ENCODE measurements at places on chromosomes 5 and 9.

GRCh38 chr5:149358294-149358651, 427 bp downstream of the PCYOX1L start:
- peak; percentile 63 for DNase-seq

- no peak for DNase-seq
Measured at GRCh38 chr9:133819923-133820322, 81.8 kb upstream of the SARDH start.

GRCh38 chr9:2355697-2355983, 265.9 kb upstream of the VLDLR start:
- no peak for DNase-seq

GRCh38 chr9:77128125-77128789, 49.1 kb upstream of the VPS13A start:
- no peak for DNase-seq

DNA sequence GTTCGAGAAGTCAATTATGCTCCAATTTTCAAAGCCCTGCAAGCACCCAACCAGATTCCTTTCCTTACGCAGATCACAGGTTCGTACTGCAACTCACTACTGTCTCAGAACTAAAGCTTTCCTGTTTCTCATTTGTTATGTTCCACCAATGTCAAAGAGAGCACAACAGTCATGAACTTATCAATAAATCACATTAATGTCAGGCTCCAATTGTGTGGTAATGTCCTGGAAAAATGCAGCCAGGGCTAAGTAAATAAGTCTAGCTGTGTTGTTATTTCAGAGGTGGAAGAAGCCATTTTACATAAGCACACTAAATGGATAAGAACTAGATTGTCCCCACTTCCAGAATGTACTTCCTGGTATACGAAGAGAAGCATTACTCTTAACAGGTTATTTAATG, 488.6 kb upstream of the PTGER4 start:
- no peak for DNase-seq

- DNase-seq = no peak
Measured at GRCh38 chr9:131366761-131367401, 27.0 kb upstream of the PRRC2B start.

DNA sequence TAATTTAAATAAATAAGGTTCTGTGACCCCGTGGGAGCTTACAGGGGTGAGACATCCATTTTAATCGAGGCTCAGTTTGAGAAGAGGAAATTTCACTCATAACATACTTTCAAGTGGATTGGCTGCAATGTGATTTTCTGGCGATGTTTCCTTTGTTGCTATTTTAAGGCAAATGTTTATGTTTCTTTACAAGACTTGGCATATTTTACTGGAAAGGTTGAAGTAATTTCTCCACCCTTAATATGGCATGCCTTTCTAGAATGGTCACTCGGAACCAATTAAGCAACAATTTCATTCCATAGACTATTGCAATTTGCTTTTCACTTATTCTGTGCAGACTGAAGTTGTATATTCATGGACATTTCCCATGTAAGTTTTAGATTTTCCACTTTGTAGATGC, 438.0 kb upstream of the WWC1 start:
- no peak for DNase-seq

GRCh38 chr5:119063579-119064379, 7.1 kb upstream of the DMXL1 start:
- no peak for DNase-seq

DNA sequence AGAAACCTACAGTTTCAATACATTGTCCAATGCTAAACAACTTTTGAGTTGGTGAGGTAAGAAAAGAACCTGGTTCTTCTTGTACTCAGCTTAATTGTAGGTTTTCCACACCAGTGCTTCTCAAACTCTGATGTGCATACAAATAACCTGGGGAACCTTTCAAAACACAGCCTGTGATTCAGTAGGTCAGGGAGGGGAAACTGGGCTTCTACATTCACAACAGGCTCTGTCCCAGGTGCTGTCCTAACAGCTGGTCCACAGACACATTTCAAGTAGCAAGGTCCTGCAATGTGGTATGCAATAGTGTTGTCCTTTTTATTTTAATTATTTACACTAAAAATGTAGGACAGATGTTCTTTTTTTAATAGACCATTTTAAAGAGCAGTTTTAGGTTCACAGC, 47.4 kb upstream of the SNCAIP start:
- no peak for DNase-seq

GRCh38 chr9:69963803-69964202, 79.8 kb upstream of the MAMDC2 start:
- no peak for DNase-seq

- no peak for DNase-seq
Measured at GRCh38 chr9:129611307-129611800, 9.5 kb downstream of the C9orf50 start.

DNA sequence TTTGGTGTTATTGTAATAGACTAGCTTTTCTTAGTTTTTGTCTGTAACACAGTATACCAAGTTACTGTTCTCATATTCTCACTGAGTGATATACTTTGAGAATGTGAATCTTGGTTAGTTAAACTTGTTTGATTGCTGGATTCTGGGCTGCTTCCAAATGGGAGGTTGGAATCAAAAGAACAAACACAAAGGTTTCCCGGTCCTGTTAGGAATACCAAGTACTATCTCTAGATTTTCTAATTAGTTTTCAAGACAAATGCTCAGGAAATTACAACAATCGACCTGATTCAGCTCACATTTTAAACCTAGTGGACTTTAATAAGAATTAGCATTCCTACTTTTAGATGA, 244.3 kb downstream of the CSNK1G3 start:
- no peak for DNase-seq

DNA sequence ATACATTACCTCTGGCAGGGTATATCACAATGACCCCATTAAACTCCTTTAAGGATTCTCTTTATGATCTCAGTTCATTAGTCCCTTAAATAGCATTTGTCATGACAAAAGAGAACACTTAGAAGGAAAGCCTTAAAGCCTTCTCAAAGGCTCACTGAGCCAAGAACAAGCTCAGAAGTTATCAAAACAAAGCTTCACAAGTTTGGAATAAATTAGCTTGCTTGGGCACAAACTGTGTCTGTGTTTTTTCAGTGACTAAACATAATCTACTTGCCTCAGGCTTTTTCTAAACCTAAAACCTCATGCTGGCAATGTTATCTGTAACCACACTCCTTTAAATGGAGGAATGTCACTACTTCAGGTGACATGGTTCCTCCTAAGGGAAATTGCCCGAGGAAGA, 1114.9 kb upstream of the C9orf72 start:
- DNase-seq = no peak

DNA sequence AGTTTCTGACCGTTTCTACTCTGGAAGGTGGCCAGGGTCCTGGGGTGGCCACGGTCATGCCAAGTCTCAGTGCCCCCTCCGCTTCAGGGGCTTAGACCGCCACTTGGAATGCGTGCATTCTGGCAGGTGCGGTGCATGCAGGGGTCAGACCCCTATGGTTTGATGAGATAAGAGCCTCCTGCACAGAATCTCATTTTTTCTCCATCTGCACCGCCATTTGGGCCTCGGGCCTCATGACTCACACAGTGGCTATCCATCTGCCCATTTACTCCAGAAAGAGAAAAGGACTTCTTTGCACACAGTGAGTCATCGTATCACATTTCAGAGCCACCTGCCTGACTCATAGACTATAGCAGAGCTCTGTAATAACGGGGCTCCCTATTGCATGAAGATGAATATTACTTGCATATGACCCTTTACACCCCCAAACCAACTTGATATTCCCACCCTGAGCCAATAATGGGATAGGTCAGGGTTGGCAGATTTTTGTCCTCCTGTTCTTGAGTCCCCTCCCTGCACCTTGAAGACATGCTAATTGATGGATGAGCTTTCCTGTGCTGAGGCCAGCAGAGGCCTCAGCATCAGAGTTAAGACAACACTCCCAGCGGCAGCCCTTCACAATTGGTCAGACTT, 157.4 kb downstream of the NR3C1 start:
- DNase-seq = no peak

GRCh38 chr9:80651044-80651443, 1038.3 kb downstream of the TLE1 start:
- no peak for DNase-seq

GRCh38 chr5:138832218-138832617, 42.9 kb downstream of the LRRTM2 start:
- DNase-seq = peak; percentile 5

GRCh38 chr5:52801329-52801728, 13.6 kb downstream of the ITGA1 start:
- DNase-seq = peak; percentile 44

- no peak for DNase-seq
Measured at GRCh38 chr5:40575921-40576320, 103.8 kb upstream of the PTGER4 start.

GRCh38 chr9:128108269-128109049, 19.1 kb downstream of the PTGES2 start:
- no peak for DNase-seq

DNA sequence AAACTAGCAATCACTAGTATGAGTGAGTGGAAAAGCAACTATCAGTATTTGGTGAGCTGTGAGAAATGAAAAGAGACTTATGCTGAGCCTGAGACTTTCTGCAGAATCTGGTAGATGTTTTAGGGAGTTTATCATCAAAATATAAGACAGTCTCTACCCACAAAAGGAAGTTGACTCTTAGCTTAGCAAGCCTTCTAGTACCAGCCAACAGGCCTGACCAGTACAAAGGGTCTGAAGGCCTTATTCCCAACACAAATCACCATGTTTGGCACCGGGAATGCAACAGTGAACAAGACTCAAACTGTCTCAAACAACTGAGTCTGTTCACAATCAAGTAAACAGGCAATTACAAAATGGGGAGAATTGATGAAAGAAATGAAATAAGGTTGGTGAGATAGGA, 244.4 kb downstream of the CWC27 start:
- DNase-seq = no peak

- peak; percentile 50 for DNase-seq
Measured at GRCh38 chr9:36191290-36191645, 547 bp downstream of the CLTA start.

- DNase-seq = no peak
Measured at GRCh38 chr5:76634661-76635060, 11.5 kb upstream of the F2RL2 start.

DNA sequence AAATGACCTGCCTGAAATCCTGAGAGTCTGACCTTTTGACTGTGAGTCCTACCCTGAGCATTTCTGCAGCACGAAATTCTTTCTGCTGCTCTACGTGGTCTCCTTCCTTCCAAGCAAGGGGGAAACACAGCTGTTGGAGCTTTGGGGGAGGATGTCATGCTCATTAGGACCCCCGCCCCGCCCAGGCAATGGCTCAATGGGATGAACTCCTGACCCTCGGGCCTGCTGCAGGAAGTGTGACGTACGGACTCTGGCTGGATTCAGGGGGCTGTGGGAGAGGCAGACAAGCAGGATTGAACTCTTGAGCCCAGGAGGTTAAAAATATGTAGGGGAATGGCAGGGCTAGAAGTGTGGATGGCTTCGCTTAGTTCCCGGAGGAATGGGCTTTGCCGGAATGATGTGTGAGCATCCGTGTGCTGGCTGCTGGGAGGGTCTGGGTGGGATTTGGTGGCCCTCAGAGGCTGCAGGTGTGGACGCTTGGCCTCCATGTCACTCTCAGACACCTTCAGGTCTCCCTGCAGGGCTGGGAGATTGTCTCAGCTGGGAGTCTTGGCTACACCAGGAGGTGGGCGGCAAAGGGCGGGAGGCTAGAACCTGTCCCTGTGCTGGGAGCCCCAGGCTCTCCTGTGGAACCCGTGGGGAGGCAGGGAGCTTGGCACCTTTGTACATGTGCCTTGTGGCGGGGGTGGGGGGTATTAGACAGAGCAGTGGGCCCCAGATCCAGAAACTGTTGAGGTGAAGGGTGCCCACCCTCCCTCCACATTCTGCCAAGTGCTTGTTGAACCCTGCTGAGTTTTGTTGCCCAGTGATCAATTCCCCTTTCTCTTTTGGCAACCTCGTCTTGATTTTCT, 26.3 kb downstream of the STC2 start:
- no peak for DNase-seq

DNA sequence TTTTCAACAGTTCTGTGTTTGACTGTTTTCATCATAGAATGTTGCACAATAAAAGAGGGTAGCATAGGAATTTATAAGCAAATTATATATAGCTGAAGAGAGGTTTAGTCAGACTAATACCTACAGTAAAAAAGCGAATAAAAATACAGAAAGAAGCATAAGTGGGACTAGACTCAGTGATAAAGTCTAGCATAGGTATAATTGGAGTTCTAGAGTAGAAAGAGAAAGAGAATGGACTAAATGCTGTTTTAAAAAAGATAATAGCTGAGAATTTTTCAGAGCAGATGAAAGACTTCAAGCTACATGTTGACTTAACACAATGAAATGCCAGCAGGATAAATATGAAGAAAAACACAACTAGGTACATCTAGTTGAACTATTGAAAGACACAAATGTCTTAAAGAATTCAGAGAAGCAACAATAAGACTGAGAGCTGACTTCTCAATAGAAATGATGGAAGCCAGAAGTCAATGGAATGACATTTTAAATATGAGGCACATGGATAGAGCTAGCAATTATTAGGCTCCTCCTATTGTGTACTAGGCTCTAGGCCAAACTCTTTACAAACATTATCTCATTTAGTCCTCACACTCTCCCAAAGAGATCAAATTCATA, 573.9 kb downstream of the ZNF608 start:
- no peak for DNase-seq

- DNase-seq = peak; percentile 32
Measured at GRCh38 chr5:132962429-132963021, 909 bp downstream of the AFF4 start.

GRCh38 chr9:136386018-136386417, 12.5 kb upstream of the CARD9 start:
- DNase-seq = no peak

GRCh38 chr9:90249094-90249493, 393.5 kb downstream of the DIRAS2 start:
- no peak for DNase-seq

All from RPMI8226 (cell line).